ENCODE measurements at places on chromosomes 3 and 15.
A peak's percentile ranks its signal among the peaks of the same experiment; 100 is the strongest.

DNA sequence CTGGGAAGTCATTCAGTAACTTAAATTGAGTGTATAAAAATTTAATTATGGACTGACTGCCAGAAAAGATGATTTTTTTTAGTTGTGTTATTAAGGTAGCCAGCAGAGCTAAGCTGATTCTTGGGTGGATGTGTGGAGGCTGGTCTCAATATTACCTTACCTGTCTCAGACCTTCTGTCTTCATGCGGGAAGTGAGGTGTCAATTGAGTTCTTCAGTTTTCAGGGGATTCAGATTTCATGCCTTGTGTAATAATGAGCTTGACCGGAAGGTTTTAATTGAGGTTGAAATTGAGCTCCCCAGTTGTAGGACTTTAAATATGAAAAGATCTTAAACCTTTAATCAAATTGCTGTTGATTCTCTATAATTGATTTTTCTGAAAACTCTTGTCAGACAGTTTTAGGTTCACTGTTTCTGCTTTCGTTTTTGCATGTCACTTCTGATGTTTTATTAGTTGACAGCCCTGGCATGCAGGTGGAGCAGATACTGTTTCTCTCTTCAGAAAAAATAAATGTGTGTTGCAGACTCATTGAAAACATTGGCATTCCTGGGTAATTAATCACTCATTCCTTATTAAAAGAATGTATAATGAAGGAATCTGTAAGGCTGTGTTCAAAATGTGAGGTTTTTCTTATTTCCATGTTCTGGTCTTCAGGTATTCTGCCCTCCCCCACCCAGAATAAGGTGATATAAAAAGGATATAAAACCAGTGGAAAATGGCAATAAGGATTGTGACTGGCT is 54.5 kb downstream of the PSMD6 start:
- no peak for DNase-seq

DNA sequence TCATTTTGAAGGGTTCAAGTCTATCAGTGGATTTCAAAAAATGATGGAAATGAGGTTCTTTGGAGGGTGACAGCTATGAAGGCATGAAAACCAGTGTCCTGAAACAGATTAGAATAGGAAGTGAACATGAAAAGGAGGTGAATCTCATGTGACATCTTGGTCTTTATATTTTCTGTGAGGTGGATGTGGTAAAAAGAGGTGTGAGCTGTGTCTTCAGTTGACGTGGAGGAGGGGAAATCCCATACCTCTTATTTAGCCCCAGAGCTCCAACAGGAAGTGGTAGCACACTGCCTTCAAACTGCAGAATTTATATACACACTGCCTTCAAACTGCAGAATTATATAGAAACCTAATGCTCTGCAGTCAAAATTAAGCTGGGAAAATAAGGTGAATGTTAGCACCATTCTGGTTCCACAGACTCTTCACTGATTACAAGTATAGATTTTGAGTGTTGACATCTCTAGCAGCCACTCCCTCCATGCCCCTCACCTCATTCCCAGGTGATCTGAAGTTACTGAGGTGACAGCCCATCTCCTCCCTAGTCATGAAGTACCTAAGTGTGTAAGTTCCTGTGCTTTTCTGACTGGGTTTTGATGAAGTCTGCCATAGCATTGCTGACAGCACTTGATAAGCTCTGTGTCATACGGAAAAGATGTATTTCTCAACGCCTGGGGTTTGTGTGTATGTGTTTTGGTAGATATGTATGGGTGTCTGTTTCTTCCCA is 2.7 kb downstream of the RAB8B start:
- DNase-seq = no peak

GRCh38 chr15:76470691-76471090 is 134.1 kb downstream of the ISL2 start:
- no peak for DNase-seq

DNA sequence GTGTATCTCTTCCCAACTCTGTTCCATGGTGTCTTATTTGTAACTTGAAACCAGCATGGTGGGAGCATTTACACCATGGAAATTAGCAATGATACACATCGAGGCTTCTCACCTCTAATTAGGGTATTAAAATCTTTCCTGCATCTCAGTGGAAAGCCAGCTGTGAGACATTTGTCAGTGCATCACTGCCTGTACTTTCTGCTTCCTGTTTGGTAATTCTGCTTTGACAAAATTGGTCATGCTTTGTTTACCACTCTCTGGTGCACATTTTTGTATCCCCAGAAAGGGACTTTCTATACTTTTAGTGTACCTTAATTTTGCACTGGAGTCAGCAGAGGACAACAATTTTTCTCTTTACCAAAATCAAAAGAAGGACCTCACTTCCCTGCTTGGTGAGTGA is 402.1 kb downstream of the PDCD6IP start:
- DNase-seq = no peak

DNA sequence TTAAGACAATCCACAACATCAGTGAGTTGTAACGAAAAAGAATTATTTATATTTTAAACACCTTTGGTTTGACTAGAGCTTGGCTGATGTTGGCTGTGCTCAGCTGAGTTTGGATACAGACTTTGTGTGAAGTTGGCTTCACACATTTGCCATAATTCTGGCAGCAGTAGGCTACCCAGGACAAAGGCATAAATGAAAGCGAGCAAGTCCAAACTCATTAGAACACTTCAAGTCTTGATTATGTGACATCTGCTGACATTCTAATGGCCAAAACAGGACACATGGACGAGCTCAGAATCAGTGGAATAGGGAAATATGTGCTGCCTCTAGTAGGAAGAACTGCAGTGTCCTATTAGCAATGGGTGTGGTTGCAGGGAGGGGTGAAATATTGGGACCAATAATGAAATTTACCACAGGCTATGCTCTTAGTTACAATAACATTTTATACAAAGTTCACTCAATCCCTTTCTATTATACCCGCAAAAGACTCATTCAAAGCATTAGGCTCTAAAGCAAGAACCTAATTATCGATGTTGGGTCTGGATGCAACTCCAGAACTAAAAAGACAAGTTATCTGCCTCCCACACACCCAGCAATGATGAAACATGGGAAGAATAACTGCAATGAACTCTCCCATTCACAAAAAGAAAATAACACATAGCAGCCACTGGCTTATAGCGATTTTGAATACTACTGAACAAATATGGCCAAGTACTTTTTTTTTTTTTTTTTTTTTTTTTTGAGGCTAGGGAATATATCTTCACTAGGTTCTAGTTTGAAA is 493.9 kb upstream of the RASGRP1 start:
- DNase-seq = no peak

GRCh38 chr15:41408234-41408641 is 5.9 kb upstream of the NDUFAF1 start:
- no peak for DNase-seq

DNA sequence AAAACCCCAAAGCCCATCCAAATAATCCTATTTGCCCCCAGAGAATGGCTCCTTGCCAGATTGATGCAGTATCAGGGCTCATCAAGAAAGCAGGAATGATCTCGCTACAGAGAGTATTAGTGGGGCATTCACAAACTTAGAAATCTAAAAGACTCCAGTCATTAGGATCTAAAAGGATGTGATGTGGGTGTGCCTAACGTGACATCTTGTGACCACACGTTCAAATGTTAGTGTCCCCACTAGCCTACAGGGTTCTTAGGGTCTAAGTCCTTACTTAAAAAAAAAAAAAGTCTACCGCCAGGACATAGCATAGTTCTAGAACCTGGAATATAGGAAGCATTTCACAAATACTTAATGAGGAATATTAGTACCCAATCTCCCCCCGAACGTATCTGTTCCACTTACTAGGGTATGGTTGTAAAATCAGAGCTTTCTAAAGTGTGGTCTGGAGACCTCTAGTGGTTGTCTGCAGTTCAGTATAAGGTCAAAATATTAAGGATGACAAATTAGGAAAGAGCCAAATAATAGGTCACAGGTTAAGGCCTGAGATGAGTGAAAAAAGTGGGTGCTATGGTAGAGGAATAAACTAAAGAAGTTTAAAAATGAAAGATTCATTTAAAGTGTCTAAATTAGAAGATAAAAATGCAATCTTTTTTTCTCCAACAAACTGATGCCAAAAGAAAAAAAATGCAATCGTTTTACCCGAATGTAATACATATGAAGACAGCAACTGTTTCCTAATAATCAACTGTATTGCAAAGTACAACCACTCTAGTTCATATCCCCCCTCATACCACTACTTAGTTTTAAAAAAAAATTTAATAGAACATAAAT is 4.2 kb upstream of the CHRM5 start:
- DNase-seq = no peak

- DNase-seq = no peak
These were observed 30.7 kb downstream of the SCN11A start for GRCh38 chr3:39021029-39021428.

GRCh38 chr3:115217678-115218451 is 70.8 kb upstream of the ZBTB20 start:
- no peak for DNase-seq

- no peak for DNase-seq
These were observed 399 bp downstream of the MYO9A start for GRCh38 chr15:72117486-72118016.

DNA sequence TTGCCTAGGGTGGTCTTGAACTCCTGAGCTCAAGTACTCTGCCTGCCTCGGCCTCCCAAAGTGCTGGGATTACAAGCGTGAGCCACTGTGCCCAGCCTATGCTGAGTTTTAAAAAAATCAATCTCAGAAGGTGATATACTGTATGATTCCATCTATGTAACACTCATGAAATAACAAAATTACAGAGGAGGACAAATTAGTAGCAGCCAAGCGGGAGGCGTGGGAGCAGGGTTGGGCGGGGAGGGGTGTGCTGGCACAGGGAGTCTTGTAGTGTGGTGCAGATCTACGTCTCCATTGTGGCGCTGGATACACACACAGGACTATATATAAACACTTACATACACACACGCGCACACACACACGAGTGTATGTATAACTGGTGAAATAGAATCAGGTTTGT is 80.6 kb upstream of the LINGO1 start:
- no peak for DNase-seq

DNA sequence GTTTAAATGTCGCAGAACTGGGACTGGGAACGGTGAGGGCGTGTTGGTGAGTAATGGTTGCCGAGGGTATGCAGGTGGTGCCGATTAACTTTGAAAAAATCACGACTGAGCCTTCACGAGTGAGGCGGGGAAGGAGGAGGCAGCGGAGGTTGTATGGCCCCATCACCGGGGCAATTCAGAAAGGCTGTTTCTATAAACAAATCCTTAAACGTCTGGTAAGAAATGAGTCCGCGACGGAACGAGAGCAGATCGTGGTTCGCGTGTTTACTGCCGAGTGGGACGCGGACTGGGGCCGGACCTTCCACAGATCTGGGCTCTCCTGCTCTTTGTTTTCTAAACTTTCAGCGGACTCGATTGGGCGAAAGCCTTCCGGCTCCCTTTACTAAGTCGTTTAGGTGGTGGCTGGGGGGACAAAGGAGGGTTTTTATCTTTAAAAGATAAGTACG is 2.7 kb downstream of the IGF1R start:
- DNase-seq = no peak

DNA sequence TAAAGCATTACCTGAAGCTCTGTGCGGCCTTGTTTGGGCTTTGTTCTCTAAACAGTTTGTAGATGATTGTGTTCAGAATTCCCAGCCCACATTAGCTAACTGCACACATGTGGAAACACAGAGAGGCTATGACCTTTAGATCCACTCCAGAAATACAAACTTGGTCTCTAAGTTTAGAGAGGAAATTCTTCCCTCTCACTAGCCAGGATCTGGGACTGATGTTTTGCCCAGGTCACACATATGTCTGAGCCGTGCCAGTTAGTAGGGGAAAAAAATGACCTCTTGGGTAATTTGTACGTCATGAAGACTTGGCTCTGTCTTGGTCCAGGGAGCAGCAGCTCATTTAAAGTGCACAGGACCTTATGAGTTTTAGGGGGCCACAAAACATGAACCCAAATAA is 223.1 kb downstream of the RBMS3 start:
- DNase-seq = no peak

DNA sequence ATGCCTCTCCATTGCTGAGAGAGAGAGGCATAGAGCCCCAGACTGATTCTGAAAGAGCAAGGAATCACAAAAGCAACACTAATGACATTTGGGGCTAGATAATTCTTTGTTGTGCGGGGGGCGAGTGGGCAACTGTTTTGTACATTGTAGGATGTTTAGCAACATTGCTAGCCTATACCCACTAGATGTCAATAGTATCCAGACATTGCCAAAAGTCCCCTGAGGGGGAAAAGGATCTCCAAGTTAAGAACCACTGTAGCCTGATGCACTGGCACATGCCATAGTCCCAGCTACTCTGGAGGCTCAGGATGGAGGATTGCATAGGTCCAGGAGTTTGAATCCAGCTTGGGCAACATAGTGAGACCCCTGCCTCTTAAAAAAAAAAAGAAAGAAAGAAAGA is 22.8 kb upstream of the GOLM2 start:
- DNase-seq = no peak

- DNase-seq = no peak
These were observed 22.3 kb upstream of the OR5K4 start for GRCh38 chr3:98331329-98331728.

GRCh38 chr3:104460477-104461406 is 906.0 kb upstream of the ALCAM start:
- DNase-seq = no peak

- DNase-seq = no peak
These were observed 295.0 kb downstream of the RAP2B start for GRCh38 chr3:153456833-153457545.

- DNase-seq = no peak
These were observed 25.2 kb downstream of the CYFIP1 start for GRCh38 chr15:22954798-22955543.

DNA sequence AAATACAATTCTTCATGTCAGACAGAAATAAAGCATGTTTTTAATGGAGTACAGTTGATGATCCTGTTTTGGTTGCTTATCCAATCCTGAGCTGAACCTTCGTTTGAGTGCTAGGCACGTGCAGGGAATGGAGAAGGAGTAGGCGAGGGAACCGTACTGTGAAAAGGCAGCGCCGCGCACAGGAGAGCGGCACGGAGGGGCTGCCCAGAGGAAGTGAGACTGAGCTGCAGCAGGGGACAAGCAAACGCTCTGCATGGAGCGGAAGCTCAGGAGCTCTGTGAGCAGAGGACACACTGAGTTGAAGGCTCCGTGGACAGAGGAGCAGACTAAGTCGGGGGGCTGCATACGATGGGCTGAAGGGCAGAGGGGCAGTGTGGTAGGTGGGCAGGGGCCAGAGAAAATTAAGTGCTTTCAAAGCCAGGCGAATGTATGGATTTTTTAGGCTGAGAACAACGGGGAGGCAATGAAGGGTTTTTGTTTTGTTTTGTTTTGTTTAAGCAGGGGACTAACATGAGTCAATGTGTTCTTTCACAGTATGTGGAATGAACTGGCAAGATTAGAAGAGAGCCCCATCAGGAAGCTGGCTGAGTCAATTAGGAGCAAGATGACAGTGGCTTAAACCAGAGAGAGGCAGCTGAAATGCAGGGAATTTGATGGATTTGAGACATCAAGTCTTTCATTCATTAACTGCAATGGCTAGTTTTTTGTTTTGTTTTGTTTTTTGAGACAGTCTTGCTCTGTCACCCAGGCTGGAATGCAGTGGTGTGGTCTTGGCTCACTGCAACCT is 23.8 kb upstream of the TM2D3 start:
- no peak for DNase-seq

GRCh38 chr3:186532598-186533072 is 11.5 kb downstream of the CRYGS start:
- DNase-seq = no peak

GRCh38 chr3:160401291-160402095 is 2.0 kb downstream of the SMC4 start:
- no peak for DNase-seq

- DNase-seq = peak; percentile 18
These were observed 185.0 kb upstream of the ANKRD28 start for GRCh38 chr3:15982667-15983196.

Measured in D721Med (cell line).